ENCODE measurements at places on chromosomes 3 and 15.

DNA sequence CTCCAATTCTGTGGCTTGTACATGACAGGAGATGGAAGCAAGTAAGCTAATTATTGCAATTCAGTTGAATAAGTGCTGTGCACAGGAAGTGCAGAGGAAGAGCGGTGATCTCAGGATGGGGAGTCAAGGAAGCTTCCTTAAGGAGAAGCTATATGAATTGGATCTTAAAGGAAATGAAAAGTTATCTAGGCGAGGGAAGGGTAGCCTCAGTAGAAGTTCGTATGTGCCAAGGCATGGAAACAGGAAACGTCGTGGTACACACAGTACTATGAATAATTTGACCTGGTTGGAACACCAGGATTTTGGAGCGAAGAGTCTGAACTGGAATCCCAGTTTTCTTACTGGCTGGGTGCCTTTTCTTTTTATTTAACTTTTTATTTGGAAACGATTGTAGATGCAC, 39.3 kb downstream of the ST6GAL1 start:
- DNase-seq, result no peak

GRCh38 chr15:80558631-80559319, 136.3 kb upstream of the ABHD17C start:
- no peak for DNase-seq

- DNase-seq, result peak; percentile 87
These were observed 70.5 kb upstream of the LIPC start for GRCh38 chr15:58361273-58361759.

- DNase-seq, result no peak
These were observed 276.3 kb upstream of the DNAJC19 start for GRCh38 chr3:181265750-181266333.

GRCh38 chr3:58026598-58026997, 18.4 kb downstream of the FLNB start:
- no peak for DNase-seq

DNA sequence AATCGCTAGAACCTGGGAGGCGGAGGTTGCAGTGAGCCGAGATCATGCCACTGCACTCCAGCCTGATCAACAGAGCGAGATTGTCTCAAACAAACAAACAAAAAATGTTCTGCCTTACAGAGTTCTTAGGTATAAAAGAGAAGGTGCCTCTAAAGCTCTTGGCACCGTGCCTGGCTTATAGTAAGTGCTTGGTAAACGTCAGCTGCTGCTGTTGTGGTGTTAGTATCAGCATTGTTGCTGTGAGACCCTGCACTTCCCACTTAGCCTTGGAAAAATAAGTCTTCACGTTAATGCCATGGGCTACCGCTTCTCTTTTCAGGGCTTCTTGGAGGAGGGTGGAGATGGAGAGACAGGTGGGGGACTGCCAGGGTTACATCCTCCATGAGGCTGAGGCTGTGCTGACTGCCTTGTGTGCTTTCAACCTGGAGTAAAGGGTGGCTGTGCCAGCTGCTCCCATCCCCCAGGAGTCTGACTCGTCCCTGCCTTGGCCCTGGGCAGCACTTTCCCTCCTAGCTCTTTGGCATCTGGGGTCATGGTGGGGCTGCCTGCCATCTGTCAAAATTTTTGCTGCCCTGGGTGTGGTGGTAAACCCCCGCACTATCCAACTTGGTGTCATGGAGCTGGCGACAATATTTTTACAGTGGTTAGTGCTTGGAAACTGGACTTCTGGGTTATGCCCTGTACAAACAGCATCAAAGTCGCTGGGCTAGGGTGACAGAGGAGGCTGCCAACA, 17.8 kb downstream of the FLNB start:
- DNase-seq, result no peak

GRCh38 chr3:186425788-186426730, 64.0 kb upstream of the DGKG start:
- DNase-seq, result peak; percentile 53

DNA sequence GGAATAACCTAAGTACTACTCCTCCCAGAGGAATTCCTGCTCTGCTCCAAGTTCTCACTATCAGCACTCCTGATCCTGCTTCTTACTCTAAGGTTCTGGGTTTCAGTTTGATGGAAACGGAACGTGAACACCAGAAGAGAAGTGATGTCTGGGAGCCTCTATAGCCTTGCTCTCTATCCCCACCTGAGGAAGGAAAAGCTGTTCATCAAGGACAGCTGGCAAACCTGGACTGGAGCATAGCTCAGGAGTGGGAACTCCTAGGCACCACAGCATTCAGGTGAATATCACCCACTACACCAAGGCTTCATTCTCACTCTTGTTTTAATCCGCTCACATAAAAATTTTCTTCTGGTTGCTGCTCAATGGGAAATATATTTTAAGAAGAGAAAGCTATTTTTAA, 13.0 kb upstream of the CADPS start:
- DNase-seq, result no peak

- no peak for DNase-seq
These were observed 466.6 kb downstream of the RAP2B start for GRCh38 chr3:153628591-153628990.

- DNase-seq, result no peak
These were observed 8.6 kb downstream of the TM4SF1 start for GRCh38 chr3:149368674-149369497.

DNA sequence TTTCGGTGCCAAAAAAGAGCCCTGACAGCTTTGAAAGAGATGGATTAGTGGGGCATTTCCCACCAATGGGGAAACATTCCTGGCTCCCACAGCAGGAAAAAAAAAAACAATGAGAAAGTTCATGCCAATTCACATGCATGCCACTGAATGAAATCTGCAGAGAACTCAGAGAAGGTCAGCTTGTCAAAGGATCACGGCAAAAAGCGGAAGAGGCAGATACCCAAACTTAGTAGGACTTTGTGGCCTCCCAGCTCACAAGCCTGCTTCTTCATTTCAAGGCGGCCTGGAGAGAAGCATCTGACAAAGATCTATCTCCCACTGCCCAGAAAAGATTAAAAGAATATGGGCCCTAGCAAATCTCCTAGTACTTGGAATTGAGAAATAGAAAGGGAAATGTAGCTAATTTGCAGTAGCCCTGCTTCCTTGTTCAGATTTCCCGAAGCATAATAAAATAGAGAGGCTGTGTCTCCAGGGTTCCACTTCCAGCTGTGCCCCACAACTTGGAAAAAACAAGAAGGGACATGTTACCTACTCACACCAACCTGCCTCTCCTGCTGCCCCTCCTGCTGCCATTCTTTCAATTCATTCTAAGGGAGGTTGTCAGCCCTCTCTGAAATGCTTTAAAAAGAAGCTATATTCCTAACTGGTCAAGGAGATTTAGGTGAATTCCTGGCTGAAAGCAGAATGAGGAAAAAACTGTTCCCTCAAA, 170.4 kb downstream of the FHIT start:
- DNase-seq, result no peak

DNA sequence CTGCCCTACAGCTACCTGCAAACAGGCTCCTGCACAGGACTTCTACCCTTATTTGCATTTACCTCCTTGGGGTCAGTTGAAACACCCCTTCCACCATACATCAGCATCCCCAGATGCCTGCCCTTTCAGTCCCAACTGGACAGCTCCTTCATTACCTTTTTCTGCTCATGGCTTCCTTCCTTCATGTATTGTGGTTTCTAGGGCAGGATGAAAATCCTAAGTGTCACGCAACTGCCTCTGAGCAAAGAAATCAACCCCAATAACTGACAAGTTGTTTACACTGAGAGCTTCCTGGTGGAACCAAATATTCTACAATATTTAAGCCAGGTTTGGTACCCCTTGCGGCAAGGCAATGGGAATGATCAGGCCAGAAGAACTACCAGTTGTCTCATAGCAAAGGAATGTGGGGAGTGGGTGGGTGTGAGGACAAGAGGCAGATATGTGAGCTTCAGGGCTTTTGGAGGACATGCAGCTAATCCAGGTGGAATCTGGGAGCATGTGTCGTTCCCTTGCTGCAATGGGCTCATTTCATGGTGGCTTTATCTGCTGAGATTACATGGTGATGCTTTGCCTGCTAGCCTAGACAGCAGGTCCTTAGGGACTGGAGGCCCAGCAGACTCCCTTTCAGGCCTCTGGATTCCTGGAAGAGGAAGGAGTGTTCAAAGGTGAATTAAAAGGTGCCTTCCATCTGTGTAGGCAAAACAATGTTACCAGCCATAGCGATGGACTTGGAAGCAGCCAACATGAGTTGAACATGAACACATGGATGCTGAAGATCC, 34.9 kb downstream of the PPCDC start:
- DNase-seq, result no peak

GRCh38 chr3:54196360-54196991, 74.1 kb downstream of the CACNA2D3 start:
- no peak for DNase-seq

DNA sequence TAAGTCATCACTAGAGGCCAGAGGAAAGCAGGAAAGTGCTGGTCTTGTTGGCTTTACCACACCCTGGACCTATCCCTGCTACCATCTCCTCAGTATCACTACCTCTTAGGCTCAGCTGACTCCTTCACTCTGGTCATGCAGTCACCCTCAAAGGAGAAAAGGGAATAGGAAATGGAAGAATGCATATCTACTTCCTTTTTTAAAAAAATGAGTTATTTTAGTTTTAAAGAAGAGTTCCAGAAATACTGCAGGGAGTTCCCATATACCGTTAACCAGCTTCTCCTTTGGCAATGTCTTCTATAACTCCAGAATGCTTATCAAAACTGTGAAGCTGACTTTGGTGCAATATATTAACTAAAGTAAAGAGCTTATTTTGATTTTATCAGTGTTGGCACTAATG, 688.6 kb downstream of the DIPK2A start:
- DNase-seq, result no peak

- no peak for DNase-seq
These were observed 31.6 kb upstream of the GABRG3 start for GRCh38 chr15:26939398-26939797.

GRCh38 chr3:144429719-144430121, 458.1 kb downstream of the DIPK2A start:
- no peak for DNase-seq

DNA sequence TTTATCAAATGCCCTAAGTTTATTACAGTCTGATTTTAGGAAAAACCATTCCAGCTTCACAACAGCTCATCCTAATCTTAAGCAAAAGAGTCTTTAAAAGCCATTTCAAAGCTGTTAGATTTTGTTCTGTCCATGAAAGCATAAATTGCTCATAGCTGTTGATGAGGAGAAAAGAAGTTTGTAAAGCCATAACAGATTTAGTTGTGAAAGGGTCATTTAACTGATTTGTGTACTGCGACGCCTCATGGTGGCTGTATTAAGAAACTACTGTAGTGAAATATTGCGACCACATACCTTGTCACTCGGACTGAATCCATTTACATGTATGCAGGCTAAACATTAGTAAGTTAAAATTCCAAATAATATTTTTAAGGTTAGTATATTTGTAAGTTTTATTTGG, 20.9 kb downstream of the BBX start:
- no peak for DNase-seq

DNA sequence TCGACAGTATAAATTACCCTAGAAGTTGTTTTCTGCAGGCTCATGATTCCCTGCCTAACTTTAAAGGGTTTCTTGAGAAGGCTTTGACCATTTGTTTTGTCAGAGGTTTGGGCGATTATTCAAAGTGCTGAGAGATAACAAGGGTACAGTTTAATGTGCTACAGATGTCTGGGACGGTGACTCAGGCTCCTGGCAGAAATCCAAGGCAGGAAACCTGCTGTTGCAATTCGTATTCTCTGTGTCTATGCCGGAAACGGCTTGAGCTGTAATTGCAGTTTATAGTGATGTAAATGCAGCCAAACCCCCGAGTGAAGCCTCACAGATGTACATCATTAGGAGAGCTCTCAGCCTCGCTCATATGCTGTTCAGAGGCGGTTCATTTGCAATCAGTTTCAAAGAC, 65.6 kb downstream of the SYNPR start:
- DNase-seq, result peak; percentile 99

DNA sequence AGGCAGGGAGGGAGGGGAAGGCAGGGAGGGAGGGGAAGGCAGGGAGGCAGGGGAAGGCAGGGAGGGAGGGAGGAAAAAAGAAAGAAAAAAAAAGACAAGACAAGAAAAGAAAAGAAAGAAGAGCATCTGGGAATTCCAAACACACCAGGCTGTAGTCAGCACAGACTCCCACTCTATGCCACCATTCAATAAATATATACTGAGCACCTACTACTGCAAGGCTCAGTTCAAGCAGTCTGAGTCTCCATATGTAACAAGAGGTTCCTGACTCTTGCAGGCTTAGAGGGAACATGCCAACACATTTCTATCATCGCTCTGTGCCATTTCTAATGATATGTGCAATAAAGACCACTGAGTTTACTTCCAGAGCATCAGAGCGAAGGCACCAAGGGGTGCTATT, 47.7 kb downstream of the ANXA2 start:
- no peak for DNase-seq

GRCh38 chr15:76912430-76912829, 7.3 kb upstream of the SCAPER start:
- DNase-seq, result no peak

- DNase-seq, result no peak
These were observed 103.1 kb upstream of the MRPL3 start for GRCh38 chr3:131605916-131606315.

GRCh38 chr3:139394116-139394515, 4.7 kb upstream of the COPB2 start:
- DNase-seq, result no peak

DNA sequence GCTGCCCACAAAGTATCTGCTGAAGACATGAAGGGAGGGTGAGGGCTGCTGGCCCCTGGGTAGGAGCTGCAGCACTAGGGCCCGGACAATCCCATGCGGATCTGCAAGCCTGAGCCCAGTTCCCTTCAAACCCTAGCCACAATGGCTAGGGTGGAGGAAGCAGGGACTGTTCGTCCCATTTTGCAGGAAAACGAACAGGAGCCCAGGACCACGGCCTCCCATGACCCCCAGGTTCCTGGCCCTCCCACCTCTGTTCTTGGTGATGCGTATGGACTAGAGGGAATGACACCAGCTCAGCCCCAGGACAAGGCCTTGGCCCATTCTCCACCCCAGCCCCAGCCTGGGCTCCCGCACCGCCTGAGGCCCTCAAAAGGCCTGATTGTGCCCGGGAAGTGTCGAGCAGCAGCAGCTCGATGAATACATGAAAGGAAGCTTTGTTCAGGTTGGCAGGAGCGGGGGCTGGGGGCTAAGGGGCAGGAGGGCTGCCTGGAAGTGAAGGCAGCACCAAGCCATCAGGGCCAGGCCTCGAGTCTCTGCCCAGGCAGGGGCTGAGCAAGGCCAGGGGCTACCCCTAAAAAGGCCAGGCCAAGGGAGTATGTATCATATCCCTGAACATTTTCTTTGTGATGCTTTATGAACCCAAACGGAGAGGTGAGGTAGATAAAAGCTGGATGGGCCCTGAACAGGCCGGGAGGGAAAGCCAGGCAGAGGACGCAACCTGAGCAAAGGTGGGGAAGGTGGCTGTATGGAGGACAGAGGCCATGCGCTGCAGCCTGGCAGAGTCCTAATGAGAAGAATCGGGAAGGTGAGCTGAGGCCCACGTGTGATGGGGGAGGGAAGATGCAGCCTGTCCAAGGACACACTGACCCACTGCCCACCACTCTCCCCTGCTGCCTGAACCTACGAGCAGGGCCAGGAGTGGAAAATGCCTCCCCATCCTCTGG, 12.2 kb downstream of the SEMA7A start:
- DNase-seq, result no peak

Data from HFF-Myc (cell line).